ENCODE measurements at places on chromosomes 5 and 9. TPM values are rescaled to one million over a fixed set of nuclear protein-coding genes. Genes with fewer than 3 reads are reported as not detected.

- no peak for DNase-seq
These were observed 2.7 kb downstream of the PTGER4 start for GRCh38 chr5:40682154-40683017.

DNA sequence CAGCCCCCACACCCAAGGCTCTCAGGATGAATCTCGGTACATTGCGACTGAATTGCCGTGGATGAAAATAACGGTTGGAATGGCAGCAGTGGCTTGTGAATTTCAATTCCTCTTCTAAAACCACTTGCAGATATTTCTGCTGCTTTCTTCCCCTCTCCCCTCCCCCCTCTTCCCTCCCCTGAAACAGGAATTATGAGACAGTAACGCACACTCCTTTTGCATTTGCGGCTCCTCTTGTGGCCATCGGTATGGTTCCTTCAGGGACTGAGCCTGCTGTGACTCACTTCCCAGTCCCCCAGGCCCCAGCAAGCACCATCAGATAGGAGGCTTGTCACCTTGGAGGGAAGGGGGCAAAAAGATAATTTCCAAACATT lies 9.7 kb downstream of the DCANP1 start:
- DNase-seq, result peak; percentile 16

- no peak for DNase-seq
These were observed at the start of gene RANBP3L for GRCh38 chr5:36301858-36302603. TSS of gene RANBP3L (minus strand) at chr5:36301902. CDS start at chr5:36301416, 486 bp downstream.

- DNase-seq, result no peak
These were observed 9.6 kb upstream of the IFNE start for GRCh38 chr9:21491756-21492155.

GRCh38 chr5:160496784-160497183 lies 75.1 kb downstream of the PTTG1 start:
- no peak for DNase-seq

DNA sequence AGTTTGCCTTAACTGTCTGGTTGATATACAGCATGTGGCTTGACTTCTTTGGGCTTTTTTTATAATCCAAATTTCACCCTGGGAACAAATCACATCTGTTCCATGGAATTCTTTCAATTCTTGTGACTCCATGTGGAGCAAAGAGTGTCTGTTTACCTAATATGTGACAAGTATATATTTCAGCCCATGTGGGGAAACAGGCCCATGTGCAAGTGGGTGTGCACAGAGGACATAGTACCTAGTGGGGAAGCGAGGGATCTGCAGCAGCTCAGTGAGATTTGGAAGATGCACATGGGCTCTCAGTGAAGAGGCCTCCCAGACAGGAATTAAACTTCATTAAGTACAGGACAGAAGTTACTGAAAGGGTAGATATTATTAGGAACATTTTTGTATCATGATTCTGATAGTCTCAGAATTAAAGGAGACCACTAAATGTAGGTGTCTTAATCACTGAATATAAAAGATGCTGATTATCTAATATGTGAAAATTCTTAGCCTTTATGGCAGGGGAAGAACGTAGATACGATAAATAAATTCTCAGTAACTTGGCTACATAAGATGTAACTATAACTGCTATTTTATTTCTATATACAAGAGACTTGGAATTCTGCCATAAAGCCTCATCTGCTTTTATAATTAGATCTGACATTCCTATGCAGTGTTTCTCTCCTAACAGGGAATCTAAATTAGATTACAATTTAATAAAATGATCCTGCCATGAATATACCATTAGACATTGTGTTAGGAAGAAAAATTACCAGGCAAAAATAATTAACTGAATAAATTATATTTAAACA lies 181.2 kb downstream of the SLC12A2 start:
- no peak for DNase-seq

GRCh38 chr9:133103987-133104505 lies 17.0 kb downstream of the RALGDS start:
- no peak for DNase-seq

DNA sequence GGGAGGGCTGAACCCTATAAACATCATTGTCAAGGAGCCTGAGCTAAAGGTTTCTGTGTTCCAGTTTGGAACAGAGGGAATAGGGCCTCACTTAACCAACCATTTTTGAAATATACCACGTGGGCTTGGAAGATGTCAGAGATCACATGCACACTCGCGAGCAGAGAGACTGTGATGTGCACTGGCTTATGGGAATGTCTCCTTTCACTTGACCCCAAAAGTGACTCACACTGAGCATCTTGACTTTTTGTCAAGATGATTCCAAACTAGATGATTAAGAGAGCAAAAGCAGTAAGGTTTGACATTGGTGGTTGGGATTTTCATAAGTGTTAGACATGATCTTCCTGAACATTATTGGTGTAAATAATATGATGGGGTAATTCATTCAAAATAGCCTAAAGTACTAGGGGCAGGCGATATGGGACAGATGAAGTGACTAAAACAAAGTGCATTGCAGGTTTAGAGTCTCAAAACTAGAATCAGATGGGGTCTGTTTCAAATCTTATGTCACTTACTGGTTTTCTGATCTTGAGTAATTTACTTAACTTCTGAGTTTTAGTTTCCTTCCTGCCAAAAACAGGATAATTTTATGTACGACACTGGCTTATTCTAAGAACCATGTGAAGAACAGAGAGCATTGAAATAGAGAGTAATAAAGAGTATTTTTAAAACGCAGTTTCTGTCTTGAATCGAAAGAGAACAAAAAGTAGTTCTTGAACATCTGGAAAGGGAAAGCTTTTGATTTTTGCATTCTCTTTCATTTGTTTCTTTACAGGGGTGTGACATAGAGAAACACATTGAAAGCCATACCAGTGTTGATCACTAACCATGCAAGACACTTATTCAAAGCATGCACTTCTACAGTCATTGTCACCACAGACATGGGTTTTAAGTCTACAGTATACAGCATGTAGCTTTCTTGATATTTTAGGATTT lies 383.0 kb downstream of the DIRAS2 start:
- no peak for DNase-seq

DNA sequence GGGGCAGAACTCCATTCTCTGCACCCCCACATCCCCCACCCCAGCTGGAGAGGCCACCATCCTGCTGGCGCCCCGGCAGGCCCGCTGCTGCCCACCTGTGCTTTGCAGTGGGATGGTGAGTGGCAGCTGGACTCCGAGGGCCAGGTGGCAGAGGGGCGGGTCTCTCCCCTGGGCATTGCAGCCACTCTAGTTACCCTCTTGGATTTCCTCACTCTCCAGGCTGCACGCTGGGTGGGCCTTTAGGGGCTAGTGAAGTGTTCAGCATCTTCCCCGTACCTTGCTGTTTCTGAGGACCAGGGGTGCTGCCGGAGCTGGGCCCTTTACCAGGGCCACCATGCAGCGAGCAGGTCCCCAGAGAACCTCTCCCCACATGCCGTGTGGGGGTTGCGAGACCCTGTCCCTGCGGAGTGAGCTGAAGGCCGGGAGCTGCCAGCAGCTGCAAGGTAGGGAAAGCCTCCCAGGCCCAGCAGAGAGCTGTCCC lies 88.4 kb upstream of the SH3PXD2B start:
- DNase-seq, result no peak

GRCh38 chr5:121497176-121497575 lies 354.5 kb upstream of the FTMT start:
- DNase-seq, result no peak

- DNase-seq, result no peak
These were observed 192.2 kb downstream of the ROR2 start for GRCh38 chr9:91757782-91758181.

DNA sequence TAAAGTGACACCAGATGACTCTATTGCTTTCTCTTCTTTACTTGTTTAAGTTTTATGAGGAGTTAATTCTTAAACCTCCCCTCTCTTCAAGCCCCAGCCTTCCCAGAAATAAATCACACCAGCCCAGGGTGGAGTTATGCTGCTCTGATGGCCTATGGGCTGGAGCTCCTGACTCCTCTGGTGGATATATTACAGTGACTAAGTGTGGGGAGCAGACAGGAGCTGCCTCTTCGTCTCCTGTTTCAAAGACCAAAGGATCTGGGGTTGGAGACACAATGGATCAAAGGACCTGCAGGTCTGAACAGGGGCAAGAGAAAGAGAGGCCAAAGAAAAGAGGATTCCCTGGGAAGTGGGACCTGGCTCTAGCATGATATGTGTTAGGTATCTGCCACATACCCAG lies 312.0 kb upstream of the MSX2 start:
- DNase-seq, result no peak

DNA sequence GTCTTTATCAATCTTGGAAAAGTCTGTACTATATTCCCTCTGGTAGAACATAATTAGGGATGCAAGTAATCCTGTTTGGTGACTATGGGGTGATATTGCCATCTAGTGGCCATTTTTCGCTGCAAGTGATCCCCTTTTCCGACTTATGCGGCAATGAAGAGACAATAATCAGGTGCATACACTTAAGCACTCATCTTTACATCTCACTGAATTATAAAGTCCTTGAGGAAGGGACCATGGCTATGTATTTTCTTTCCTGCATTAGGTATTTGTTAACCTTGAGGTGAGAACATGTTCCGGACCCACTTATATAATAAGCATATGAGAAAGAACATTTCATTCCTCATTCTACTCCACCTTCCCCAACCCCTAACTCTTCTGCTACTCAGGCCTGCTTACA lies 19.6 kb upstream of the LIX1 start:
- peak; percentile 59 for DNase-seq

DNA sequence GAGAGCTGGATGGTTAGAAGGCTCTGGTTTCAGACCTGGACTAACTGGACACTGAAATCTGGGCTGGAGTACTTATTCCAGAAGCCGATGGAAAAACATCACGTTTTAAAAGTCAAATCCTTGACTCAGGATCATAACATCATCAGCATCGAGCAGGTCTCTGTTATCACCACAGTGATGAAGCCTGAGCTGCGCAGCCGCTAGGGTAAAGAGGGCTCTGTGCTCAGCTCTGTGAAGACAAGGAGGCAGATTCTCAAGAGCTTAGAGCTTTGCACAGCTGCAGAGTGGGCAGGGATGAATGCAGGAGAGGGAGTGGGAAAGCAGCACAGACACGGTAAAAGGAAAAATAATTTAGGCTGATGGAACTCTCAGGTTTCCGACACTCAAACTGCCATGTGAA lies 208.8 kb upstream of the TAS2R1 start:
- no peak for DNase-seq

- DNase-seq, result no peak
These were observed 195.1 kb upstream of the CDKN2B start for GRCh38 chr9:22204240-22204639.

DNA sequence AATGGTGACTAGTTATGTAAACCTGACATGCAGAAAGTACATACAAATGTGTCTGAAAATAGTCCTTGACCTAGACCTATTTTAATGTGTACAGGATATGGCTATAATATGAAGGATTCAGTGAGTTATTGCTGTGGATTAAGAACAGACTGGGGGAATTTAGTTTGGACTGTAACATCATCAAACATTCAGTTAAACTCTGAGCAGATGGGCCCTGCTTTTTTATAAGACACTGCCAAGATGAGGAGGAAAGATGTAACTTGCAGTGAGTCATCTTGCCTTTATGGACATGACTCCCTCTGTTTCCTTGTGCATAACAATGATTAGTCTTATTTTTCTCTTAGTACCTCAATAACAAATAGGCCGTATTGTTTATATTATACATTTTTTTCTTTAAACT lies 12.2 kb downstream of the PPP3R2 start:
- no peak for DNase-seq

DNA sequence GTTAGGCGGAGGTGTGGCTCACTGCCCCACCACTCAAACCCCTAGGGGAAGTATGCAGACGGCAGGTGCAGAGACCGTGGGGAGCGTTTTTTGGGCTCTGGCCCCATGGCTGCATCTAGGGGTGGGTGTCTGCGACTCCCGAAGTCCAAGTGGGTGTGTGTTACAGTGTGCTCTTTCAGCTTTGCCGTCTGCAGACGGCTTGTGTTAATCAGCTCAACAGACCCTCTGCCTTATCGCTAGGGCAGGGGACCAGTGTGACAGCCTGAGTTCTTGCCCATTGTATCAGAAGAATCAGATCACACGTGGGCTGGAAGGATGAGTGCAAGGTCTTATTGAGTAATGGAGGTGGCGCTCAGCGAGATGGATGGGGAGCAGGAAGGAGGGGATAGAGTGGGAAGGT lies 162.8 kb downstream of the ENC1 start:
- no peak for DNase-seq

DNA sequence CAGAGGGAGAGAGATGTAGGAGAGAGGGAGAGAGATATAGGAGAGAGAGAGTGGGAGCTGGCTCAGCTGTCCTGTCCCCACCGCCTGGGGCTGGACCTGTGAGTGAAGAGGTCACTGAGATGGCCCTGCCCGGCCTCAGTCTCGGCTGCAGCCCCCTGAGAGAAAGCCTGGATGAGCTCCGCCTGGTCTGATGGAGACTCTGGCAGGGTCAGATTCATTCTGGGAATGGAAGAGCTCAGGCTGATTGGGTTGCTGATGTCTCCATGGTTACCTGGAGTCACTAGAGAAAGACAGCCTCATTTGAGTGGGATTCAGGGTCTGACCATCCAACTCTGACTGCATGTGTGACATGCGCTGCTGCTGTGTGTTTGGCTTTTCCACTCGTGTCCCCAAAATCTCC lies 27.1 kb upstream of the SEMA4D start:
- DNase-seq, result no peak

GRCh38 chr5:91065496-91065895 lies 317.6 kb downstream of the ARRDC3 start:
- no peak for DNase-seq

- no peak for DNase-seq
These were observed 293.5 kb downstream of the ASTN2 start for GRCh38 chr9:117121316-117121715.

DNA sequence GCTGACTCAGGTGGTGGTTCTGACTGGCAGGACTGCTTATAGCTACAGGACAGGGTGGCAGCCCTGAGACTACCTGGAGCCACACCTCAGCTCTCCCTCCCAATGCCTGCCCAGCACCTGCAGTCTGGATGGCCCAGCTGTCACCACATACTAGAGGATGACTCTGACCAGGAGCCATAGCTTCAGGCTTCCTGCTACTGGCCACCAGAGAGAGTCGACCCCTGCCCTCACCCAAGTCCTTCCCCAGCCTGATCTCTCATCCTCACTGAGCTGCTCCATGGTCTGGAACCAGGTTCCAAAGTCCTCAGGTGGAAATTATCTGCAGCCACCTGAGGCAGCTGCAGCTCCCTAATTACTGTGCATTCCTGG lies 25.6 kb upstream of the TDRD7 start:
- no peak for DNase-seq

- DNase-seq, result no peak
These were observed 255.9 kb downstream of the GABRG2 start for GRCh38 chr5:162323466-162323865.

PCDHGB5 gene
- total RNA-seq, result 19.8 TPM

FAM151B gene
- total RNA-seq, result 7.3 TPM

C9orf153 gene
- 0.66 TPM for total RNA-seq

PCDHGB3 gene
- total RNA-seq, result 8.6 TPM

RMI1 gene
- total RNA-seq, result 6.1 TPM

DNM1 gene
- 11.3 TPM for total RNA-seq

CMYA5 gene
- total RNA-seq, result 132 TPM

ADAMTSL2 gene
- total RNA-seq, result 0.44 TPM

SLC25A48 gene
- 0.33 TPM for total RNA-seq

SPINK5 gene
- total RNA-seq, result not detected

Measured in breast epithelium (tissue), 4 donors.